ENCODE measurements at places on chromosomes 13 and 19. TPM values are rescaled to one million over a fixed set of nuclear protein-coding genes. Genes with fewer than 3 reads are reported as not detected.

Gene RYR1
- total RNA-seq = 0.02 TPM

Gene SPC24
- total RNA-seq = 8.3 TPM

Gene GJB2
- total RNA-seq = not detected

Gene TSC22D1
- 102 TPM for total RNA-seq

Gene CD22
- not detected for total RNA-seq

Gene CGB2
- total RNA-seq = not detected

Gene ANKRD24
- total RNA-seq = 0.47 TPM

Gene MPHOSPH8
- 29.4 TPM for total RNA-seq

Gene CCL25
- total RNA-seq = not detected

Gene ZNF763
- total RNA-seq = 1.1 TPM

Gene GIPC3
- 3.3 TPM for total RNA-seq

Gene LGALS7B
- total RNA-seq = not detected

Gene UNC13A
- 2.0 TPM for total RNA-seq

Gene OR4F17
- total RNA-seq = not detected

Gene MISP3
- total RNA-seq = 2.0 TPM

Gene SWSAP1
- 1.5 TPM for total RNA-seq

Gene TEX29
- total RNA-seq = 0.94 TPM

Gene VAV1
- total RNA-seq = not detected

Gene CNMD
- total RNA-seq = not detected

Gene CPB2
- not detected for total RNA-seq

Gene LRRC8E
- total RNA-seq = 6.9 TPM

Gene SUPT5H
- total RNA-seq = 108 TPM

Gene KIRREL2
- total RNA-seq = not detected

Gene EEF2
- total RNA-seq = 2,036 TPM

Gene N4BP2L2
- 100 TPM for total RNA-seq

Gene ZNF550
- 6.9 TPM for total RNA-seq

Gene GRIK5
- total RNA-seq = 0.37 TPM

Gene ZNF30
- total RNA-seq = 3.9 TPM

Gene LIN7B
- total RNA-seq = 13.9 TPM

Gene ATP4B
- total RNA-seq = not detected

Gene NXNL1
- not detected for total RNA-seq

Gene SLC7A9
- 0.35 TPM for total RNA-seq

Gene CYP2F1
- not detected for total RNA-seq

Gene OVOL3
- not detected for total RNA-seq

Gene ZNF566
- 14.6 TPM for total RNA-seq

Gene C1QTNF9
- not detected for total RNA-seq

Gene APC2
- 3.9 TPM for total RNA-seq

Gene MBD3L2
- not detected for total RNA-seq

Gene NLRP4
- total RNA-seq = not detected

Gene ADAT3
- total RNA-seq = 3.2 TPM

Gene MAP4K1
- total RNA-seq = 1.4 TPM

Gene GGACT
- 11.3 TPM for total RNA-seq

Gene ZNF154
- 15.7 TPM for total RNA-seq

Gene IGFL3
- 1.1 TPM for total RNA-seq

Gene GJA3
- total RNA-seq = 0.37 TPM

Gene ITGBL1
- total RNA-seq = 391 TPM

Gene NLRP9
- total RNA-seq = not detected

Gene NLRP5
- total RNA-seq = not detected

Gene ZNF729
- total RNA-seq = not detected

Gene SHISA7
- not detected for total RNA-seq

Gene ZNF486
- total RNA-seq = 5.5 TPM

Gene ZNF865
- 18.1 TPM for total RNA-seq

Gene MATK
- not detected for total RNA-seq

Data from chondrocyte (in vitro differentiated cells).